ENCODE measurements at places on chromosomes 12 and 14. TPM values are rescaled to one million over a fixed set of nuclear protein-coding genes. Genes with fewer than 3 reads are reported as not detected.

The DEPDC4 gene
- total RNA-seq: 3.6 TPM

The CCDC184 gene
- 1.7 TPM for total RNA-seq

The RNASE3 gene
- not detected for total RNA-seq

The SIX1 gene
- total RNA-seq: 0.16 TPM

DNA sequence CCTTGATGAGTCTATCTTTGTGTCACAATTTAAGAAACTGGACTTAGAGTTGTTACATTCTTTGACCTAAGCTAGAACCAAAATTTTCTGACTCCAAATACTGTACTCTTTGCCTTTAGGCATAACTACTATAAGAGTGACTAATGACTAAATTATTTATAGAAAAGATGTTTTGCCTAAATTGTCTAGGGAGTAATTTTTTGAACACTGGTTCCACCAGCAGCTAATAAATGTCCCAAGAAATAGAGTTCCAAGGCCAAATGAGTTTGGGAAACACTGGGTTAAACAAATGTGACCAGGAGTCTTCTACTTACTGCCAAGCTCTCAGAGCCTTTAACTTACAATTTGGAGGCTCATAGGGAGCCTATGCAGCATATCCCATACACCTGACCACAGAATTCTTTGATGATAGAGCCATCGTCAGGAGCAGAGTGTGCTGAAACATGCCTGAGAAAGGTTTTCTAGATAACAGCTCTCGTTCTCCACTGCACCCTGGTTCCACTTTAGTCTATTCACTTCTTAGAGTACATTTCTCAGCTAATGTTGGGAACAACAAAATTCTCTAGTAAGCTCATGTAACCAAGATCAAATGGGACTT, 215.9 kb upstream of the HMGA2 start:
- no peak overlapping the region for H3K4me3 ChIP-seq
- DNase-seq: no peak
- H3K36me3 ChIP-seq: peaks cover 10% of the 10 kb centered on the region
- peaks cover 45% of the 10 kb centered on the region for H3K4me1 ChIP-seq

Data from mesothelial cell of epicardium (in vitro differentiated cells).